ENCODE measurements at places on chromosomes 2 and 18. TPM values are rescaled to one million over a fixed set of nuclear protein-coding genes. Genes with fewer than 3 reads are reported as not detected.

DNA sequence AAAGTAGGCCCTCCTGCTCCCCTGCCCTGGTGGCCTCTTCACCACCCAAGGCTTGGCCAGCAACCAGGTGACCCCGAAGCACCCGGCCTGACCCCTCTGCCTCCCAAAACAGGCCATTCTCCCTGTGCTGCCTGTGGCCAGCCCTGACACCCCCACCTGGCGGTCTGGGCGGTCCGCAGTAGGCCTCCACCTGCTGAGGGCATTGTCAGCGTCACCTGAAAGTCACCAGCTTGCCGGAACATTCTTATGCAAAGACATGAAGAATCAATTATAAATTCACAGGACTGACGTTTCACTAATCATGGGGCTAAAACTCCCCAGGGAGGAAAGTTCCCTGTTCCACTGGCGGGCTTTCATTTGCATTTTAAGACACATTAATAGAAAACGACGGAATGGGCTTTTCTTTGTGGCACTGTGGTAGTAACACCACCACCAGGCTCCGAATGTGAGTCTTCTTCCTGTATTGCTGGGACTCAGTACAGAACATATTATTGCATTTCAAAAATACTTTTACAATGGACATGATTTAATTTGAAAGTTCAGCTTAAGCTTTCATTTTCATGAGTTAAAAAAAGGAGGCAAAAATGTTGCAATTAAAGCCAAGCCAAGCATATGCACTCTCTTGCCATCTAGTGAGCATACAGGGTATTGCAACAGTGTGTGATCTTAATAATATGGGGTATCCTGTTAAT, 57.4 kb downstream of the ADI1 start:
- peaks cover 57% of the 10 kb centered on the region for H3K36me3 ChIP-seq
- H3K4me1 ChIP-seq = peaks cover 2% of the 10 kb centered on the region
- peak overlapping the region; percentile 51 for H3K27ac ChIP-seq
- no peaks in the 10 kb centered on the region for H3K27me3 ChIP-seq

DNA sequence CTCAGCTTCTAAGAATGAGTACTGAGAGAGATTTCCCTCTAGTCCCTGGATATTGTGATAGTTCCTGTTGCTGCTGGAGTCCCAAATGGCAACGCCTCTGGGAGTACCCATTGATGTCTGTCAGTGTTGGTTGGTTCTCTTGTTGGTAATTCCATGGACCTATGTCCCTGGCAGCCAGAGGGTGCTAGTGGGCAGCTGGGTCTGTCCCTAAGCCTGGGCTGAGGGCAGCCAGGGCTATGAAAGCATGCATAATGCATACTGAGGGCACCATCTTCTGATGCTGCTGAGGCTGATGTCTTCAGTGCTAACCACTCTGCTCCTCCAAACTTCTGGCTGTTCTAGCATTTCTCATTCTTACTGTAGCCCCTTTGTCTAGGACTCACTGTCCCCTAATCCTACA, 35.9 kb downstream of the NABP1 start:
- H3K4me1 ChIP-seq = no peaks in the 10 kb centered on the region
- no peak overlapping the region for H3K4me3 ChIP-seq
- H3K27me3 ChIP-seq = no peaks in the 10 kb centered on the region
- no peak for DNase-seq
- H3K27ac ChIP-seq = no peak overlapping the region
- peaks cover 9% of the 10 kb centered on the region for H3K36me3 ChIP-seq

DNA sequence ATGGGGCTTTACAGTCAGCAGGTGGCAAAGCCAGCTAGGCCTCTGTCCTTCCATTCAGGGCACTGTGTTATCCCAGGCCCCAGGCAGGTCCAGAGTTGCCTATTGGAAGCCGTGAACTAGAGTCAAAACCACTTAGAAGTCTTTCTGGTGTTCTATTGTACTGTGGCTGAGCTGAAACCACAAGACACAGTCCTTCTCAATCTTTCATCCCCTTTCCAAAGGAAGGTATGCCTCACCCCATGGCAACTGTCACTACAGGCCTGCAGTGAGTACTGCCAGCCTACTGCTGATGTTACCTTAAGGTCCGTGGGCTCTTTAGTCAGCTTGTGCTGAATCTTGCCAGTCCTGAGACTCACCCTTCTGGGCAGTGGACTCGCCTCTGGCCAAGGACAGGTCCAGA, 181.6 kb downstream of the GULP1 start:
- H3K4me3 ChIP-seq = no peak overlapping the region
- peaks cover 13% of the 10 kb centered on the region for H3K27me3 ChIP-seq
- H3K36me3 ChIP-seq = no peaks in the 10 kb centered on the region
- no peak for DNase-seq
- H3K4me1 ChIP-seq = no peaks in the 10 kb centered on the region

DNA sequence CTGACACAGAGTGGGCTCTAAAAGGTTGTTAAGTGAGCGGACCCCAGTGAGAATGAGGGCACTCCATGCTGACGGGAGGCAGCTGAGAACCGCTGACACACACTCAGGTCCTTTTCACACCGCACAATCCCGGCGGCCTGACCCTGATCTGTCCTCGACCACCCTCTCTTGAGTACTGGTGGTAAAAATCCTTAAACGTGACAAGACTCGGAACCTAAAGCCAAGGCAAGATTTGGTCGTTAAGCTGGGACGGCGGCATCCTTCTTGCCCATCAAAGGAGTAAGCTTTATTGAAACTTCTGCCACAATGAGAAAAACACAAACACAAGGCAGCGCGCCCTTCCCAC, 569 bp downstream of the TMX3 start:
- peak overlapping the region; percentile 99 for H3K4me3 ChIP-seq
- H3K27me3 ChIP-seq = no peaks in the 10 kb centered on the region
- DNase-seq = no peak
- H3K27ac ChIP-seq = peak overlapping the region; percentile 89

GRCh38 chr2:36672199-36672598, 24.3 kb upstream of the VIT start:
- H3K27me3 ChIP-seq = no peaks in the 10 kb centered on the region
- peaks cover 7% of the 10 kb centered on the region for H3K4me1 ChIP-seq
- H3K4me3 ChIP-seq = no peak overlapping the region
- H3K36me3 ChIP-seq = no peaks in the 10 kb centered on the region
- DNase-seq = no peak
- no peak overlapping the region for H3K27ac ChIP-seq

DNA sequence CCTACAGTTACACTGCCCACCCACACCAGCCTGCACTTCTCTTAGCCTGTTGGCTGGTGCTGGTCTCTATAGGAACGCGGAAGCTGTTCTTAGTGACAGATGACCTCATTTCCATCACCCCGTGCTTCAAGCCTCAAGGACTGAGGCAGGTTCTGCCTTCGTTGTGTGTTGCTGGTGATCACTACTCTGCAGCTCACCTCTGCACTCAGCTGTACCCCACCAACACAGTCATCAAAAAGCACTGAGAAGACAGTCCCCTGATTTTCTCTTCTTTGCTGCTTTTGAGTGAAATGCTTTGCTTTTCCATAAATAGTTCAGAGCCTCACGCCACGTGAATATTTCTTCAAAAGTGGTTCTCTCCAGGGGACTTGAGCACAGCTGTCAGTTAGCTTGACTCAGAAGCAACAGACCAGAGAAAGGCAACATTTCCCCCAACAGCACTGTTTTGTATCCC, 225.7 kb upstream of the CCDC150 start:
- no peak for DNase-seq
- H3K27ac ChIP-seq = no peak overlapping the region
- peaks cover 21% of the 10 kb centered on the region for H3K4me1 ChIP-seq
- no peaks in the 10 kb centered on the region for H3K36me3 ChIP-seq

DNA sequence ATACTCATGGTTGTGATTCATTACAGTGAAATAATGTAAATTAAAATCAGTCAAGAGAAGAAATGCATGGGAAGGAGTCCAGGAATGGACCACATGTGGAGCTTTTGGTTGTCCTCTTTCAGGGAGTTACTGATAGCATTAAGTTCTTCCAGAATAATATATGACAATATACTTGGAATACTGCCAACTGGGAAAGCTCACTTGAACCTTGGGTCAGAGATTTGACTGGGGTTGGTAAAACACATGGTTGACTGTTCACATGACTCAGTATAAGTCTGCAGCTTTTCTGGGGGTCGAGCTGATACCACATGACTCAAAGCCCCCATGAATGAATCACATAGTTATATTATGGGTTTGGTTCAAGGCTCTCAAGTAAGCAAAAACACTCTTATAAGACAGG, 1109.0 kb upstream of the CHAC2 start:
- H3K27me3 ChIP-seq = no peaks in the 10 kb centered on the region
- H3K27ac ChIP-seq = no peak overlapping the region
- no peak for DNase-seq
- no peaks in the 10 kb centered on the region for H3K4me1 ChIP-seq
- no peak overlapping the region for H3K4me3 ChIP-seq
- H3K36me3 ChIP-seq = no peaks in the 10 kb centered on the region

- no peak overlapping the region for H3K4me3 ChIP-seq
- no peaks in the 10 kb centered on the region for H3K36me3 ChIP-seq
- peaks cover 1% of the 10 kb centered on the region for H3K27me3 ChIP-seq
- H3K27ac ChIP-seq = no peak overlapping the region
- no peak for DNase-seq
Measured at GRCh38 chr2:188204824-188205223, 86.8 kb upstream of the GULP1 start.

DNA sequence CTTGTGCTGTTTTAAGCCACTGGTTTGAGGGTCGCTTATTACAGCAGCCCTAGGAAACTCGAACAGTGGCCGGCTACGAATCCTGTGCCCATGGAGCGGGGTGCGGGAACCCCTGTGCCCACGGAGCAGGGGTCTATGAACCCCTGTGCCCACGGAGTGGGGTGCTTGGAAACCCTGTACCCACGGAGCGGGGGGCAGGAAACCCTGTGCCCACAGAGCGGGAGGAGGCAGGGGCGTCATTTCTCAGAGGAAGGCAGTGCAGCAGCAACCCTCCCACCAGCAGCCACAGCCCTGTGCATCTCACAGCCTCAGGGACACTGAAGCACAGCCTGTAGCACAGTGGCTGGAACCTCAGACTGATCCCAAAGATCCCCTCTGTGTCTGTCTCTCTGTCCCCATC, 34.2 kb upstream of the GPC1 start:
- H3K4me3 ChIP-seq = no peak overlapping the region
- no peak overlapping the region for H3K27ac ChIP-seq
- no peak for DNase-seq
- peaks cover 2% of the 10 kb centered on the region for H3K4me1 ChIP-seq

GRCh38 chr18:68244786-68245185, 470.1 kb downstream of the TMX3 start:
- no peak overlapping the region for H3K4me3 ChIP-seq
- H3K4me1 ChIP-seq = no peaks in the 10 kb centered on the region
- no peak for DNase-seq

DNA sequence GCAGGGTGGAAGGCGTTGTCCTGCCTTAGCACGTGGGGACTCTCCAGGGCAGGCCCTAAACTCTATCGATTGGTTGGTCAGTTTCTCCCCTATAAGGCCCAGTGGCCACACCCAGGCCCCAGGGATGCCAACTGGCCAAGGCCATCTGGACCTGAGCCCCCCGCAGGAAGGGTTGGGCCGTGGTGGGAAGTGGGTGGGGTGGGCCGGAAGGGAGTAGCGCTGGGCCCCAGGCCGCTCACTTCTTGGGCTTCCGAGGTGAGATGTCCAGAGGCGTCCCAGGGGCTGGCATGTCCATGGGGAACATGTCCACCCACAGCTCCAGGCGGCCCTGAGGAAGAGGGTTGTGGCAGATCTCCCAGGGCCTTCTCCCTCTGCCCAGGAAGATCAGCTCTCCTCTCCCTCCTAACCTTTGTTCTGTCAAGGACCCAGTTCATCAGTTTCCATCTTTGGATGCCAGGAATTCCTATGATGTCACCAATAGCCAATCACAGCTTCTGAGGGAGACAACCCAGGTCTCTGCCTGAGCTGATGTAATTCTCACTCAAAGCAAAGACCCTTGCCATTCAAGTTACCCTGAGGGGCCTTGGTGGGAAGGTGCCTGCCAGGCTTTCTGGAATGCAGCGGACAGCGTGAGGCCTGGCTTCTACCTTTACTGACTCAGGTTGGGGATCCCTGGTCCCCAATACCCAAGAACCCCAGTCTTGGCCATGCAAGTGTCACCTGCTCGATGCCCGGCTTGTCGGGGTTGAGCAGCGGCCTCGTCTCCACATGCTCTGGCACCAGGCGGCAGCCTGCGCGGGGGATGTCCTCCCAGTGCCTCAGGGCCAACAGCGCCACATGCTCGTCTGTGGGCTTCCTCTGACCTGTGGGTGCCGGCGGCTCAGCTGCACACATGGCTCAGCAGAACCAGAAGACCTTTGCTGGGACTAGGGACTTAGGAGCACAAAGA, 14.4 kb downstream of the OTOF start:
- no peak overlapping the region for H3K27ac ChIP-seq
- no peak for DNase-seq
- H3K4me3 ChIP-seq = no peak overlapping the region
- H3K27me3 ChIP-seq = no peaks in the 10 kb centered on the region
- no peaks in the 10 kb centered on the region for H3K36me3 ChIP-seq
- no peaks in the 10 kb centered on the region for H3K4me1 ChIP-seq

- peak; percentile 20 for DNase-seq
- no peak overlapping the region for H3K4me3 ChIP-seq
- peaks cover 9% of the 10 kb centered on the region for H3K36me3 ChIP-seq
- no peak overlapping the region for H3K27ac ChIP-seq
- no peaks in the 10 kb centered on the region for H3K4me1 ChIP-seq
Measured at GRCh38 chr2:238970553-238971081, 122.7 kb downstream of the TWIST2 start.

GRCh38 chr2:125364192-125364983, 1291.6 kb upstream of the GYPC start:
- no peaks in the 10 kb centered on the region for H3K36me3 ChIP-seq
- no peaks in the 10 kb centered on the region for H3K4me1 ChIP-seq
- no peak overlapping the region for H3K27ac ChIP-seq
- no peak for DNase-seq
- H3K4me3 ChIP-seq = no peak overlapping the region

- peaks cover 46% of the 10 kb centered on the region for H3K4me1 ChIP-seq
- no peak overlapping the region for H3K27ac ChIP-seq
- no peaks in the 10 kb centered on the region for H3K36me3 ChIP-seq
Measured at GRCh38 chr2:234098681-234099080, 48.2 kb downstream of the SPP2 start.

Gene HOXD4
- total RNA-seq = not detected

Gene MOGAT1
- not detected for total RNA-seq

Gene TSGA10
- 23.8 TPM for total RNA-seq

Gene SPHKAP
- total RNA-seq = not detected

Gene GTF2A1L
- total RNA-seq = not detected

Gene TUBA3E
- total RNA-seq = not detected

Gene C2orf80
- not detected for total RNA-seq

Gene PSMA8
- total RNA-seq = 1.7 TPM

Gene METAP1D
- 19.6 TPM for total RNA-seq

Gene TFCP2L1
- total RNA-seq = not detected

Gene TYMS
- not detected for total RNA-seq

Gene MC4R
- total RNA-seq = not detected

Gene CFAP65
- not detected for total RNA-seq

Gene GPR75
- total RNA-seq = 5.2 TPM

Data from naive thymus-derived CD8-positive, alpha-beta T cell (primary cell).